ENCODE measurements at places on chromosomes 1 and 21.

- no peak for DNase-seq
These were observed 378.9 kb downstream of the DUSP10 start for GRCh38 chr1:221363039-221363438.

DNA sequence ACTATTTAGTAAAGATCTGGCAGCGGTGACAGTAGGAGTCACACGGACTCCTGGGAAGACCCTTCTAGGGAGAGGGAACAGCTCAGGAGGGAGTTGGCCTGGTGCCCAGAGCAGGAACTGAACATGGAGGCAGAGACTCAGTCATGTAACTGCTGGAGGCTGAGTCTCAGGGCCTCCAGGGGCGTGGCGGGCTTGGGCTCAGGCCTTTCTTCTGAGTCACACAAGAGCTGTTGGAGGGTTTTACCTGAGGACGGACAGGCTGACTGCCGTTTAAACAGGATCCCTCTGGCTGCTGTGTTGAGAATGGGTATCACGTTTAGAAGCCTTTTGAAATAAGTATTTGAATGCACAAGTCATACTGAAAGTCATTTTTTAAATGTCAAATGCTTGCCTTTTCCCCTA, 7.2 kb upstream of the ETS2 start:
- DNase-seq: peak; percentile 74

DNA sequence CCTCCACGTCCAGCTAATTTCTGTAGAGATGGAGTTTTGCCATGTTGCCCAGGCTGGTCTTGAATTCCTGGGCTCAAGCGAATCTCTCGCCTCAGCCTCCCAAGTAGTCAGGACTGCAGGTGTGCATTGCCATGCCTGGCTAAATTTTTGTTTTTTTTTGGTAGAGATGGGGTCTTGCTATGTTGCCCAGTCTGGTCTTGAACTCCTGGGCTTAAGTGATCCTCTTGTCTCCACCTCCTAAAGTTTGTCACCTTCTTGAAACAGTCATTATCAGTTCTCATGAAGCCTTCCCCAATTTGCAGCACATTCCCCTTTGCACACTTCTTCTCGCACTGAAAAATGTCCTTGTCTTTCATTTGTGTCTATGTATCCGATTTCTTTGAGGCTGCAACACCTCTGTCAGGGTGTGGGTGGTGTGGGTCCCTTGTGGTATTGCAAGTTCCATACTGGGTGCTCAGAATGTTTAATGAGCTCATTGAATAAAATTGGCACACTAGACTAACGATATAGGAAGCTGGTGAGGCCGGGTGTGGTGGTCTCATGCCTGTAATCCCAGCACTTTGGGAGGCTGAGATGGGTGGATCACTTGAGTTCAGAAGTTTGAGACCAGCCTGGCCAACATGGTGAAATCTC, 2.9 kb upstream of the CORT start:
- no peak for DNase-seq

- no peak for DNase-seq
These were observed 14.9 kb upstream of the RAB42 start for GRCh38 chr1:28577052-28577678.

GRCh38 chr1:93395195-93395594, 49.5 kb downstream of the DR1 start:
- peak; percentile 65 for DNase-seq

GRCh38 chr1:70140343-70140742, 65.0 kb downstream of the LRRC40 start:
- DNase-seq: peak; percentile 82

DNA sequence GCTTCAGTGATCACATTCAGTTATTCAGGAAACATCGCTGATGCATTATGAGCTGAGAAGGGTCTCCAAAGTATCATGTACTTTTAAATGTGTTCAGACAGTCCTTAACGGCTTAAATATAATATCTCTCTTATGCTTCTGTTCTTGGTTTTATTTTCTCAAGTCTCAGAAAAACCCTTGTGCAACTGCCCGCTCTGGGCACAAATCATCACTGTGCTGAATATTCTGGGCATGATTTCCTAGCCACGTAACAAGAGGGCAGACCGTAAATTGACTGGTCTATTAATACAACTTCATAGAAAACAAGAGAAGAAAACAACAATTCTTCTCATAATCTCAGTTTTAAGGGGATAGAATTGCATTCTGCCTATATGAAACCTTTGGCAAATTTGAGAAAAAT, 96.5 kb upstream of the EXO1 start:
- no peak for DNase-seq

DNA sequence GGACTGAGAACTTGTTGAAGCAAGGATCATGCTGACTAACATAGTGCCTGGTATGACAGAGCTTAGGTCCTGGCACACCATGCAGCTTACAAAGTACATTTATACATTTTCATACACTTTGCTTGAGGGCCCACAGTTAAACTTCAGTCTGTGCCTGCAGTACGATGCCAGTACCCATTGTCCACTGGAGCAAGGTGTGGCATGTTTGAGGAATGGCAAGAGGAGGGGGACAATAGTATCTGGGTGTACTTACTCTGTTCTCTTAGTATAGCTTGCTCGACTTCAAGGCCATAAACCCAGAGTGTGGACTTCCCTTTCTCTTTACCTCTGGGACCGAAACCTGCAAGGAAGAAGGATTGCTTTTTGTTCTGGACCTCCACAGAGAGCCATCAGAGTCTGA, 6.8 kb upstream of the YBX1 start:
- no peak for DNase-seq

DNA sequence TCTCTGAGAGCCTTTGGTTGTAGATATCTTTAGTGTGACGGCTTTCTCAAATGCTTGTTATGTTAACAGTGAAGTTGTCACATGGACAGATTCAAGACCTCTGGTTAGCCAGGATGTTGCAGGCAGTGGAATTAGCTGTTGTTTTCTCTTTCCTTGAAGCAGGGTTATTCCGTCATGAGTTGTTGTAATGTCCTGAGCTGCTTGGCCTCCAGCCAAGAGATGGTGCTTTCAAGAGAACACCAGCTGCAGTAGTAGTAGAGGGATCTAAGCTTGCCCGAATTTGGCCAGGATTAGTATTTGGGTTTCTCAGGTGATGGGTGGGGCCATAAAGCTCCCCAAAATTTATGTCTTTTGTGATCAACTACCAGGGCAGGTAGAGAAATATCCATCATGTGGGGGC, 13.4 kb downstream of the KCNE1 start:
- DNase-seq: peak; percentile 87

DNA sequence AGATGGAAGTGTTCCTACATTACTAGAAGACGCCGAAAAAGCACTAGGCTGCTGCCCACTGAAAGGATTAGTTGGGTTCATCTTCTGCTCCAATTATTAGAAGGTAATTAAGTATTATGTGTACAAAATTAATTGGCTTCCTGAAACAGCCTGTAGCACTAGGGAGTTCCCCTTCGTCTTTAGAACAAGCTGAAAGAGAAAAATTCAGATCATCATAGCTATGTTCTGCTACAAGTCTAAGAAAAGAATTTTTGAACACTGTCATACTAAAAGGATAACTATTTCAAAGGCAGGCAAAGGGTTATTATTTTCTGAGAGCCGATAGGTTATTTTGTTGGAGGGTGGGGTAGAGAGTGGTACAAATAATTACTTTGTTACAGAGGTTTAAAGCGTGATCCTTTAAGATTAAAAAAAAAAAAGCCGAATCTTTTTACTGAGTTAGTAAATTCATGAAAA, at the start of gene MCM3AP:
TSS of gene MCM3AP (minus strand) at position 406 of the 456 bp plus-strand sequence. CDS start at position 81, 325 bp downstream.
- no peak for DNase-seq

GRCh38 chr1:228307218-228308023, 99.2 kb downstream of the TRIM11 start:
- no peak for DNase-seq

DNA sequence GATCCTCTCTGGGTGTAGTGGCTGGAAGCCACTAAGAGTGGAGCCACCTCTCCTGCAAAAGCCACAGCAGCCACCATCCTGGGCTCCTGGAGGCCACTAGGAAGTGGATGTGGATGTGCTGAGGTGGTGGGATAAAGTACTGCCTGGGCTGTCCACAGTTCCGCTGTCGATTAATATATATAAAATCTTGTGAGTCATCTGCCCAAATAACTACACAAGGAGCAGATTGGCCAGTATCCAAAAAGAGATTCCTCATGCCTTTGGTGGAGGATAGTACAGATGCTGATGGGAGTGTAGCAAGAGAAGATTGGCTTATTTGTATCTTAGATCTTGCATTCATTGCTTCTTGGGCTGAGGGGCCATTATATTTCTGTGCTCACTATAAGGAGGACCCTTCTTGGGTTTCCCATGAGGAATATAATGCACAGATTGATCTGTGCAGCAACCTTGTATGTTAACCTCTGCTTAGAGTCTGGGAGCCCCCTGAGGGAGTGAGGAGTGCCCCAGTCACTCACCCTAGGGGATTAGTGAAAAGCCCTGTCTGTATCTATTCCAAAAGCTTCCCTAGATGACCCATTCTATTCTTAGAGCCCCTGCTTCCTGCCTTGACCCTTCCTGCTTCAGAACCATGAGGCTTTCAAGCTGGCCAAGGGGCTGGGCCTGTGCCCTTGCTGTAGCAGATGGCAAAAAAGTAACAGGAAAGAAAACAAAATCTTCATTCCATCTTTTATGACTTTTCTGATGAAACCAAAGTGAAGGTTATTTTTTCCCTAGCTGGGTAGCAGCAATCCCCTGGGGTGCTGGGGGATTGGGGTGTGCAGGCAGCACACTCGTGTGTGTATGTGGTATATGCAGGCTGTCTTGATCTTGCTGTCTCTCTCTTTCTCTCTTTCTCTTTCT, 31.7 kb downstream of the RCSD1 start:
- DNase-seq: peak; percentile 93

GRCh38 chr1:228417483-228418203, 982 bp upstream of the TRIM17 start:
- DNase-seq: no peak

DNA sequence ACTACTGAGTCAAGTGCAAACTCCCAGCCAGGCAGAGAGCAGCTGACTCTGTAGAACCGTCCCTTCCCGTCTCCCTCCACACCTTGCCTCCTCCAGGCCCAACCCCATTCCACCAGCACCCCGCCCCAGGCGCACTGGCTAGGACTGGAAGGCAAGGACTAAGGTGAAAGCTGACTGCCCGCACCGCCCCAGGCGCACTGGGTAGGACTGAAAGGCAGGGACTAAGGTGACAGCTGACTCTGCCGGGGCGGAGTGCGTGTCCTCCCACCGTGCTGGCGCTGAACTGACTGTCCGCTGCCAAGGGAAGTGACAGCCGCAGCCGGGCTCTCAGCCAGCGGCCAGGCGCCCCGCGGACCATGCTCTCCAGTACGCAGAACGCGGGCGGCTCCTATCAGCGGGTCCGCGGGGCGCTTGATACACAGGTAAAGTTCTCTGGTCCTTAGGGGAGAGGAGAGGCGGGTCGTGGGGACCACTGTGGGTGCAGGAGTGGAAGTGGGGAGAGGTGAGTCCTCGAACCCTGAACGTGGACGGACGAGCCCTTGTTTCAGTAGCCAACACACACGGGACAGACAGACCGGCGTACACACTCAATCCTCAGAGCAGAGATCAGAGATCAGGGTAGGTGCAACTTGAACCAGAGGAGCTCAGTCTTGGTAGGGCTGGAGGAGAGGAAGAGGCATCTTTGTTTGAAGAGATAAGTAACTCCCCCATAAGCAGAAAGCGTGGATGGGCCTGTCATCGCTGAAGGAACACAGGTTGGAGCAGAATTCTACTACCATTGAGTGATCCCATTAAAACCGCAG, 58.0 kb downstream of the RBM11 start:
- DNase-seq: no peak

- peak; percentile 56 for DNase-seq
These were observed 7.3 kb downstream of the SLC1A7 start for GRCh38 chr1:53134961-53135734.

- DNase-seq: peak; percentile 26
These were observed 7.0 kb downstream of the OMA1 start for GRCh38 chr1:58539553-58539952.

DNA sequence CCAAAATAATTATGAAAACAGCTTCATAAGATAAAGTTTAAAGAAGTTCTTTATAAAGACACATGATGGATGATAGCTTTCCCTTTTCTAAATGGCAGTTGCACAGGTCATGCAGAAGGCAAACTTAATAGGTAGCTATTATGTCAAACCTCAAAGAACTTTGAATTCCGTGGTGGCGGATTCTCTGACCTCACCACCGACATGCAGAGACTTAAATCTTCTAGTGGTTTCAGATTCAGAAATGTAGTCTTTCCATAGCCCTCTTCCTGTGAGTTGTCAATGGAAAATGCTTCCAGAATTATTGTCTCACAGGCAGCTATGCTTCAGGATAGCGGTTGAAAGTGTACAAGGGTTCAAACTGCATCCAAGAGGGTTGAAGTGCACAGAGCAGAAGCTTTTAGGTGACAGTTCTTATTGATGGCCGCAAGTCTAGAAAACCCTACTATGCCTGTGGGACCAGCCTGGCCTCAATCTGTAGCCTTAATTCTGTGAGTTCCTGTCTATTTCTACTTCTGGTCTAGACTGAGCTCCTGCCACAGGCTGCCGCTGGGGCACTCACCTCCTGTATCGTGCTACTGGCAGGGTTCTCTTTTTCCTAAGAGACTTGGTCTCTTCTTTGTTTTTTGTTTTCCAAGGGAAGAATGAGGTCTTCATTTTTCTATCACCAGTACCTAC, 117.0 kb upstream of the ERRFI1 start:
- DNase-seq: peak; percentile 87

DNA sequence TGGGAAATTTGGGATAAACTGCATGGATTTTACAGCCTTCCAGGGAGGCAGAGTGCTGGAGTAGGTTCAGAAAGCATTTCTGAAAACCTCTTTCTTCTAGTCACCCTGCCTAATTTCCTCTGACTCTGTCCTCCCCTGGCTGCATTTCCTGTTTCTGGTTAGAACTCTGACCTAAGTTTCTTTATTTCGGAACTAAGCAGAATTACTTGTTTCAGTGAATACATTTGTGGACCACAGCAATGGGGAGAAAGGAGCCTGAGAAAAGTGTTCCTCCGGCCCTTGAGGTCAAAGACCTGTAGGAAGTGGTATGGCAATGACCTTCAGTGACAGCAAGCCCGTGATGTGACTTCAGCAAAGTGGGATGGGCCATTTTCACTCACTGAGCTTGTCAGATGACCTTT, 173.4 kb upstream of the RUNX1 start:
- DNase-seq: no peak

GRCh38 chr1:226919995-226920394, 20.1 kb upstream of the COQ8A start:
- DNase-seq: no peak

GRCh38 chr1:115331558-115332331, 6.3 kb downstream of the NGF start:
- peak; percentile 82 for DNase-seq

GRCh38 chr1:204350857-204351573, 8.7 kb downstream of the PLEKHA6 start:
- peak; percentile 82 for DNase-seq

DNA sequence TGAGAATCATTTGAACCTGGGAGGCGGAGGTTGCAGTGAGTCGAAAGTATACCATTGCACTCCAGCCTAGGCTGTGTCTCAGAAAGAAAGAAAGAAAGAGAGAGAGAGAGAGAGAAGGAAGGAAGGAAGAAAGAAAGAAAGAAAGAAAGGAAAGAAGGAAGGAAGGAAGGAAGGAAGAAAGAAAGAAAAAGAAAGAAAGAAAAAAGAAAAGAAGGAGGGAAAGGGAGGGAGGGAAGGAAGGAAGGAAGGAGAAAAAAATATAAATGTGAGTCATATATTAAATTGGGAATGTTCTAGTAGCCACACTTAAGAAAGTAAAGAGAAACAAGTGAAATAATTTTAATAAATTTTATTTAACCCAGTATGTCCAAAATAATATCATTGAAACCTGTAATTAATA, 16.7 kb upstream of the CITED4 start:
- DNase-seq: no peak

GRCh38 chr1:203059485-203059884, 26.3 kb downstream of the MYOG start:
- no peak for DNase-seq
